Renal cortical epithelial cell (primary cell): ENCODE measurements at places on chromosomes 1 and 21. TPM values are rescaled to one million over a fixed set of nuclear protein-coding genes. Genes with fewer than 3 reads are reported as not detected.

The LRRC3 gene
- total RNA-seq: 0.52 and 3.1 TPM in 2 replicates

- peak; percentile 88 for DNase-seq
Observed at GRCh38 chr1:99503276-99503747, 142.6 kb upstream of the PALMD start.

The LCE2C gene
- total RNA-seq: not detected in 2 replicates

GRCh38 chr1:28579401-28579800, 12.7 kb upstream of the RAB42 start:
- no peak for DNase-seq

- no peak for DNase-seq
Observed at GRCh38 chr21:40569357-40569756, 277.6 kb downstream of the DSCAM start.

GRCh38 chr1:59396387-59396786, 99.5 kb downstream of the FGGY start:
- no peak for DNase-seq

DNA sequence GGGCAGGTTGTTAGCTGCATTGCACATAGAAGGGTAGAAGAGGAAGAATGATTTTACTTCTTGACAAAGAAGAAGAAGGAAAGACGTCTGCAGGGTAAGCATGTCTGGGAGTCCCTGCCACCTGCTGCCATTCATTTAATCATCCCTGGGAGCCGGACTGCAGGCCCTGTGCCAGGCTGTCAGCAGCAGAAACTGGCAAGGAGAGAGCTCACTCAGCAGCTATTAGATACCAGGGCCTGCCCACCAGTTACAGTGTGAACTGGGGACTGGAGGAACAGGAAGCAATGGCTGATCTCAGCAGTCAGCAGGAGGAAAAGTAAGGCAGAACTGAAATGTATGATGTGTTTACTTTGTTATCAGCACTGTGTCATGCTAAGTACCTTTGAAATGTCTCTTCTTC, 75.7 kb upstream of the C1orf87 start:
- DNase-seq: peak; percentile 49

DNA sequence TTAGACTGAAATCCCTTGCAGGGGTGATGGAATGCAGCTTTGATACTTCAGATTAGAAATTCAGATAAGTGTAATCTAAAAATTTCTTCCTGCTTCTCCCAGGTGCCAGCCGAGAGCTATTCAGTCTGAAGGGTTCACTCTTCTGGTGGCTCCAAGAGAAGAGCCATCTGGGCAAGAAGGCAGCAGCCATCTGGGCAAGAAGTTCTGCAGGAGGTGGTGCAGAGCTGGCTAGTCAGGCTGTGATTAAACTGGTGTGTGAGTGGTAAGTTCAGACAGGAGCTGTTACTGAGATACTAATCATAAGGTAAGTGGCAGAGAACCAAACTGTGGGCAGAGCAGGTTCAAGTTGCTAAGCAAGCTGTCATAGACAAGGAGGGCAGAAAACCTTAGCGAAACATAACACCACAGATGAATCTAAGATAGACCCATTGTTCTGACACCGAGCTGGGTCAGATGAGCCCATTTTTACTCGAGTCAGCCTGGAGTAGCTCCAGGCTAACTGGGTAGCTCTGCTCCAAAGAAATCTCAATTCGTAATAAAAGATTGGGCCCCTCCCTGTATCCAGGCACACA, 14.4 kb upstream of the TP53BP2 start:
- no peak for DNase-seq

DNA sequence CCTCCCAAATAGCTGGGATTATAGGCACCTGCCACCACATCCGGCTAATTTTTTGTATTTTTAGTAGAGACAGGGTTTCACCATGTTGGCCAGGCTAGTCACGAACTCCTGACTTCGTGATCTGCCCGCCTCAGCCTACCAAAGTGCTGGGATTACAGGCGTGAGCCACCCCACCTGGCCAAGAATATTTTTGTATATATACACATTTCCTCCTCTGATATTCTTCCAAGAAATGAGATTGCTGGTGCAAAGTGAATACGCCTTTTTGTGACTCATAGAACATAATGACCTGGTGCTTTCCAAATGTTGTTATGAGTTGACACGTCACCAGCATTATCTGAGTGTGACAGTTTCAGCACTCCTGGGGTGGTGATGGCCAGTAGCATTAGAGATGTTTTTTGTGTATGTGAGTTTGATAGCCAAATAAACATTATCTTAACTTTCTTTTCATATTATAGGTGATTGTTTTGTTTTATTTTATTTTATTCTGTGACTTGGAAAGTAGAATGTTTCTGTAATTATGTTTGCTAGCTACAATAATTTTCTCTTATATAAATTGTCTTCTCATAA, 54.9 kb downstream of the KCNK1 start:
- peak; percentile 82 for DNase-seq

DNA sequence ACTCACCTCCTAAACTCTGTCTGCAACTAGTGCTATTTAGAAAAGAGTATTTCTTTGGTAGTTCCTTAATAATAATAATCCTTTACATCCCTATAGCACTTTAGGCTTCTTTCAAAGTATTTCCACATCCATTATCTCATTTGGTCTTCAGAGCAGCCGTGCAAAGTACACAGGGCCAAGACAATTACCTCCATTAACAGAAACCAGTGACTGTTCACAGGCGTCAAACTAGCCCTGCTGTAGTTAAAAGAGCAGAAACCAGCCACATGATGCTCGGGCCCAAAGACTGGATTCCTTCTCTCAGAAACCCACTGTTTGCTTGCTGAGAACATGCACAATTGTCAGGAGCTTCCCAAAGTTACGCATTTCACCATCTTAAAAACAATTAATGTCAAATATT, 396.0 kb upstream of the DAB1 start:
- DNase-seq: no peak

The PRMT2 gene
- total RNA-seq: 123 and 163 TPM in 2 replicates

The ABCG1 gene
- total RNA-seq: 0.52 and 0.85 TPM in 2 replicates

GRCh38 chr1:188949701-188950100, 1528.0 kb downstream of the BRINP3 start:
- DNase-seq: no peak

The SLC5A9 gene
- total RNA-seq: 0.35 and 1.6 TPM in 2 replicates

DNA sequence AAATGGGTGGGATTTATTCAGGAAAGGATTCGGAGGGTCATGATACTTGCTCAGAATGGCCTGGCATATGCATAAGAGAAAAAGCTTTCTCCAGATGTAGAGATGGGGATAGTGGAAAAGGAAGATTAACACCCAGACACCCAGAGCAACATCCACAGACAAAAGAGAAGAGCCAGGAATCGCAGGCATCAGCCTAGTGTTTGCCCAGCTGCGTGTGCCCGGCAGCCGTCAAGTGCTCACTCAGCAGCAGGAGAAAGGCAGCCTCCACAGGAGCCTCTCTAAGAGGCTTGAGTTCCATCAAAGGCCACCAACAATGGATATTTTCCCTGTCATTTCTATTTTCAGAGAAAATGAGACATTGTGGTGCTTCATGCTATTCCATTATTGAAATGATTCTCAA, 54.7 kb downstream of the NTPCR start:
- DNase-seq: no peak

- peak; percentile 31 for DNase-seq
Observed at GRCh38 chr1:247448107-247448791, 9.7 kb downstream of the OR2B11 start.

GRCh38 chr1:157313240-157313807, 175.1 kb upstream of the ETV3 start:
- no peak for DNase-seq

DNA sequence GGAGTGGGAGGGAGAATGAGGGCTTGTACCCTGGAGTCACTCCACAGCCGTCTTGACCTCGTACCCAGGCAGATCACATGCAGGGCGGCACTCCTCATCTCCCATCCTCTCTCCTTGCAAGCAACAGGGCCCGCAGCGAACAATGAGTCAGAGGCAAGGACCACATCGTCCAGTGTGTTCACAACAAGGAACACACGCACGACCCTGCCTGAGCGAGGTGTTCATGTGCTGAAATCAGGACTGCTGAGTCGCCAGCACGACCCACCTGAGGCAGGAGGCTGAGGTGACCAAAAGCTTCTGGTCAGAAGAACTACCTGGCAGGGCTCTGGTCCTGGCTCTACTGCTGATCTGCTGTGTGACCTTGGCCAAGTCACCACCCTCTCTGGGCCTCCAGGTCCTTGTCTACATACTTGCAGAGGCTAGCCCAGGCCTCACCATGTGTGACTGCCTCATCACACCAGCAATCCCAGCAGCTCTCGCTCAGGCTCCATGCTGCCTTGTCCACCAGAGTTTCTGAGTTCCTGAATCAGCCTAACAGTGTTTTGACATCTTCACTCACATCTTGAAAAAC, 78.0 kb downstream of the SSBP3 start:
- DNase-seq: peak; percentile 47

GRCh38 chr1:32893198-32894018, 7.1 kb downstream of the HPCA start:
- DNase-seq: no peak

- no peak for DNase-seq
Observed at GRCh38 chr1:234561319-234561718, 48.7 kb downstream of the IRF2BP2 start.

- peak; percentile 21 for DNase-seq
Observed at GRCh38 chr1:96596226-96596922, 125.2 kb upstream of the PTBP2 start.

- DNase-seq: peak; percentile 98
Observed at GRCh38 chr1:117171900-117172511, 38.7 kb downstream of the VTCN1 start.

GRCh38 chr21:34881839-34882371, 167.2 kb downstream of the RUNX1 start:
- DNase-seq: peak; percentile 90

- DNase-seq: no peak
Observed at GRCh38 chr1:111332190-111332589, 41.5 kb downstream of the CHIA start.
